Activated naive CD4-positive, alpha-beta T cell treated with Interleukin-2 at 50 U/mL for 16 hours (primary cell): ENCODE measurements at places on chromosomes 2 and 18.

GRCh38 chr2:100302585-100302892 is 19.8 kb downstream of the LONRF2 start:
- no peak for DNase-seq

- no peak for DNase-seq
Observed at GRCh38 chr18:340044-340443, 72.2 kb upstream of the THOC1 start.

DNA sequence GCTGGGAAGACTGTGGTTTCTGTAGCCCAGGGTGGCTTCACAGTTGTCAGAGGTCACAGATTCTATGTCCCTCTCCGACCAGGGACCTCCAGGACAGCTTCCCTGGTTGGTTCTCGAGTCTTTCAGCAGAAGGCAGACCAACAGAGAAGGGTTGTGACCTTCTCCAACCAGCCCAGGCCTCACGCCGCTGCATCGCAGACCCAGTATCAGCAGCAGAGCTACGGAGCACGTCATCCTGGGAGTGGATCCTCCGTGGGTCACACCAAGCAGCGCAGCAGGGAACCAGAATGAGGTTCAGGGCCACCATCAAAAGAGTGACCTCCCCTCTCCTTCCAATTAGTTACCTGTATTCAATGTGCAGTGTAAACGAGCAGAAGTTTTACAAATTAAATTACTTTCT is 49.3 kb downstream of the ST3GAL5 start:
- no peak for DNase-seq

- DNase-seq: no peak
Observed at GRCh38 chr2:55391615-55392242, 27.9 kb downstream of the CCDC88A start.

DNA sequence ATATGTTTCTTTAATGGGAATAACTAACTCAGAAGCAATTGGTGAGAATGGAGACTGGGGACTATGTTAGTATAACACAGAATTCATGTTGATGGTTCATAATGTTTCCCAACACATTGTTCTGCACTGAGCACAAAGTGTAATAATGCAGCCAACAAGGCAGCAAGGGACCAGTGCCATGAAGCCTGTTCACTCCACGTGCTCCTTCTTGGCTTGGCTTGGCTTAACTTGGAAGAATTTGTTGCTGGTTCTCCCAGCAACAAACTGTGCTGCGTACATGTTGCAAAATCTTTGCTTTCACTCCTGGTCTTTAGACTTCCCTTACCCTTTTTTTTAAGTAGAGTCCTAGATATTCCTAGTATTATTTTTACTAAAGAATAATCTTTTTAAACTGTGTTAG is 129.7 kb downstream of the MAP3K20 start:
- no peak for DNase-seq

DNA sequence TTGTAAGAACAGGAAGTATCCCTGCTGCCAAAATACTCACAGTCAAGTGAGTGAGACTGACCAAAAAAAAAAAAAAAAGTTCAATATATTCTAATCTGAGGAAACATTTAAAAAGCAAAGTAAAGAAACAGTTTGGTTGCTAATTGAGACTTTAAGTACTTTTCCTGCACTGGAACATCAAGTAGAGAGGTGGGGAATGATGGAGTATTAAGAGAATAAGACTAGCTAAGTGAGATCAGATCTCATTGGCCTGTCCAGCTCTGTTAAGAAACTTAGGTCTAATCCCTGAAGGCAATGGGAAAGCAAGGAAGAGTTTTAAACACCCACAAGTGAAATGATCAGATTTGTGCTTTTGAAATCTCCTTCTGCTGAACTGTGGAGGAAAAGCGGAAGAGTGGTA is 27.8 kb upstream of the MAP4K3 start:
- DNase-seq: no peak

- no peak for DNase-seq
Observed at GRCh38 chr2:25066455-25066854, 24.6 kb downstream of the EFR3B start.

DNA sequence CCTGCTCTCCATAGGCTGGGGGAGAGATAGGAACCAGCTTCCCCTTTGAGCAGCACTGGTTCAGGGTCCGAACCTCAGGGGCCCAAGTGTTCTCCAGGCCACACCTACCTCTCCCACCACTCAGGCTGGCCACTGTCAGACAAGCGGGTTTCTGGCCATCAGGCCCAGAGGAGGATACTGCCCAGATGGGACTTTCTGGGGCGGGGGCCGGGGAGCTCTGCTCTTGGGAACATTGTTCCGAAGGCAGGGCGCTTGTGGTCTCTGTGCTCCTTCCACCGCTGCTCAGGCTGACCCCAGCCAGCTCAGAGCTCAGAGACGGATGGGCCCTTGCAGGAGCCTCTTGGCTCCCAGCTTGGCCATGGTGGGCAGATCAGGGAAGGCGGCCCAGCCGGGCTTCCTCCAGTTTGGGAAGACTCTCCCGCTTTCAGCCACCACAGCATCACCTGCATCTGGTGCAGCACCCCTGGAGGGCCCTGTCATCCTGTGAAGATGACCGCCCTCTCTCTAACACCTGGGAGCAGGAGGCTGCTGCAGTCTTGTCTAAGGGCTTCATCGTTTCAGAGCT is 5.2 kb upstream of the TRAF3IP1 start:
- DNase-seq: no peak
